ENCODE measurements at places on chromosomes 2 and 18.

DNA sequence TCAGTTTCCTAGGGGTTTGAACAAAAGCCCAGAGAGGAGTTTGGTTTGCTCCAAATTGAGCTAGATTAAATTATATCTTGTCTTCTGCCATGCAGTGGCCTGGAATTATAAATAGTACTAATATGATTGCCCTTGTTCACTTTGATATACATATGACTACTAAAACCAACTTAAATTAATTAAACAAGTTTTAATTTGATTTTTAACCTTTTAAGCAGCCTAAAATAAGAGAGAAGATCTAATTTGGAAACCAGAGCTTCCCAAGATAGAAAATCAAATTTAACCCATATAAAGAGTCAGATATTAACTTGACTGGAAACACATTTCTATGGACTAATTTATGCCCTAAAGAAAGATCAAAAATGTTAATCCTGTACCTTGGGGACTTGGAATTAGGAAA, 444.5 kb upstream of the SLC8A1 start:
- DNase-seq = no peak

DNA sequence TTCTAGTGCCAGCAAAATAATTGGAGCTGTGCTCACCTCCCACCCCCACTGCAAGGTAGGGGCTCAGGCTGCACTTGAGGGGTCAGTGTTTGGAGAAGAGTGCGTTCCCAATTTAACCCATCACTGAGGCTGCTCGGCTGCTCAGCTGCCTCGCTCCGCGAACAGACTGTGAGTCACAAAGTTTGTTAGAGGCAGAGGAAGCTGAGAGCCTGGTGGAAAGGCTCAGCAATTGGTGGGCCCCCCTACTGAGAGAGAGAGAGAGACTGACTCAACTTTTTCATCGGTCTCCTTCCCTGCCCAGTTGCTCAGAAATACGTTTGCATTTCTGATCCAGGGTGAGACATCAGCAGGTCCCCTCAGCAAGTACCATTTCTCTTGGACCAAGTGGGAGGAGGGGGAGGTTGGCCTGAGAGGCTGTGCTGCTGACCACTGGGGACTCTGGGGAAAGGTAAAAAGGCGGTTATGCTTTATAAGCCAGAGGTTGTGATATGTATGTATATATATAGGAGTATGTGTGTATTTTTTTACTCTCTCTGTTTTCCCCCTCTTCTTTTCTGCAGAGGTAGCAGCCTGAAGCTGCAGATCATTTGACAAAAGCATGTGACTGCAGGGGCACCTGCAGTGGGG, 1.5 kb downstream of the EFR3B start:
- no peak for DNase-seq

GRCh38 chr18:8809514-8809913, 104.2 kb downstream of the MTCL1 start:
- DNase-seq = no peak

- DNase-seq = peak; percentile 80
These were observed 6.8 kb downstream of the TFPI start for GRCh38 chr2:187547353-187547979.

DNA sequence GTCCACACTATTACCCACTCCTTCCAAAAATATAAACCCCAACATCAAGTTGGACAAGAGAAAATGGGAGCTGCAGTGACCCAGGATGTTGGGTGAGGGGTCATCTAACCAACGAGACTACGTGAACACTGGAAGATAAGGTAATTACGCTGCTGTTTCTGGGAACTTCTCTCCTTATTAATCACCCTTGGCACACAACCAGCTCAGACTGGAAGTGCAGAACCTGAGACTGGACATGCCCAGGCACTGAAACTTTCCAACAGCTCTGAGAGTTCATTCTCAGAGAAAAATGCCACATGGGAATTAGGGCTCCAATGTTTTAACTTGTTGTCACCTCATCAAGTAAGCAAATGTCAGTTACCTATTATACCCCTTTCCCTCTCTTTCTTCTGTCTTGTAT, 135.3 kb downstream of the CCDC148 start:
- DNase-seq = no peak

- DNase-seq = no peak
These were observed 10.1 kb downstream of the MAT2A start for GRCh38 chr2:85549095-85549494.

DNA sequence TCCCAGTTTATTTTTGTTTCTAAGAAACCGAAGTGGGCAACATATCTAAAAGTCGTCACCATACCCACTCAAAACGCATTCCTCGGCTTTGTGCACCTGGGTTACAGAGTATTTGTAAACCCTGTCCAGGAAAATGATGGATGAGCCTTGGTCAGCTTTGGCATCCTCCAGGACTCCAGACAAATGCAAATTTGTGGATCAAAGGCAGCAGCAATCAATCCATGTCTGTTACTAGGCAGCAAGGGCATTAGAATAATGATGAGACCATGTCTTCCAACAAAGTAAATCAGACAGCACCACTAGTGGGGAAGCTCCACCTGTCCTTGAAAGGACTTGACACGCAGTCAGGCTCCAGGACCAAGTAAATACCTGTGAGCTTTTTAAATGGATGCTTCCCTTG, 672.6 kb upstream of the GYPC start:
- no peak for DNase-seq

GRCh38 chr2:39779341-39779851, 338 bp upstream of the THUMPD2 start:
- no peak for DNase-seq

DNA sequence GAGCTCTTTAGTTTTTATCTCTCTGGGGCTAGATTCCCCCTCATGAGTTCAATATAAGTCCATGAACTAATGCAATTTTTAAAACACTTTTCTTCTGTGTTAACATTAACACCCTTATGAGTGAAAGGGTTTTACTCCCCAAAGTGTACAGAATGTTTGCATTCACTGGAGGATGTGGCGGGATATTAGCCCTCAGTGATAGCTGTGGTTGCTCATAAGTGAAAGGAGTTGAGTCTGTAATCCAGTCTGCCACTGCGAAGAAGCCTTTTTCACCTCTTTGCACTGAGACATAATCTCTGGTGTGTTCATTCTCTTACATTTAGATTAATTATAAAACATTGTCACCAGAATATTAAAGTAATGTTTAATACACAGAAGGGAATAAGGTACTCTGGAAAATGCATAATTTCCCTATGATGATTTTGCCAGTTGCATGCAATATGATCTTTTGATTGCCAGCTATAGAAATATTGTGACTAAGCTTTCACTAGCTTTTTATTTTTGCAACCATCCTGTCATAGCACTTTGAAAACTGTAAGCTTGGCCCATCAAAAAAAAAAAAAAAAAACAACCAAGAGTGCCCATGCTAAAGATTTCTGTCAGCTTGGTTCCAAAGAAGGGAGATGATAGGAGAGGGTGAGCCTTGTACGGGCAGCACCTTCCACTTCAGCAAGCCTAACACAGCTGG, 113.2 kb downstream of the BCL11A start:
- no peak for DNase-seq

GRCh38 chr18:78603102-78603983, 376.3 kb upstream of the SALL3 start:
- no peak for DNase-seq

DNA sequence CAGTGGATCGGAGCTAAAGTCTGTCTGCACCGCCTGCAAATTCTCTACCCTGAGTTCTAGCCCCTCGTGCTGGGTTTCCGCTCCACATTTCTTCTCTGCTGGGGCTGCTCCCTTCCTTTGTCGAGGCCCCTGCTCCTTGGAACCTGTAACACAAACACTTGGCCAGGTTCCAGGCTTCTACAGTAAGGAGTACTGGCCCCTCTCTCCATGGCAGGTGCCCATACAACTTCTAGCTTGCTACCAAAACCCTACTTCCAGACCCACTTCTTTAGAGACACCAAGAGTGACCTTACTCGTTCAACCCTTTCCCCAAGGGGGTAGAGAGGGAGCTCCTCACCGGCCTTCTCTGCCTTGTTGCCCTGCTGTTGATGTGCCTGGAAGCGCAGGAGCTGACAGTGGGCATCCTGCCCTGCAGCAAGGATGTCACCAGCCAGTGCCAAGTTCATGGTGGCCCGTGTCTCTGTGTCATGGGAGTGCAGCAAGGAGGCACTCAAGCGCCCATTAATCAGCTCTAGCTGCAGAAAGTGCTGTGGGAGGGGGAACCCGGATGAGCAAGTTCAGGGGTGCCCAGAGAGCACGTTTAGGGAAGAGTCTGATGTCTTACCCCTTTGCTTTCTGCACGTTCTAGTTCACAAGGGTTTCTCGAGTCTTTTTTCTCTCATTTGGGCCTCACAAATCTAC, 1.1 kb downstream of the PREB start:
- no peak for DNase-seq

- DNase-seq = no peak
These were observed 38.1 kb upstream of the LHCGR start for GRCh38 chr2:48793671-48794070.

DNA sequence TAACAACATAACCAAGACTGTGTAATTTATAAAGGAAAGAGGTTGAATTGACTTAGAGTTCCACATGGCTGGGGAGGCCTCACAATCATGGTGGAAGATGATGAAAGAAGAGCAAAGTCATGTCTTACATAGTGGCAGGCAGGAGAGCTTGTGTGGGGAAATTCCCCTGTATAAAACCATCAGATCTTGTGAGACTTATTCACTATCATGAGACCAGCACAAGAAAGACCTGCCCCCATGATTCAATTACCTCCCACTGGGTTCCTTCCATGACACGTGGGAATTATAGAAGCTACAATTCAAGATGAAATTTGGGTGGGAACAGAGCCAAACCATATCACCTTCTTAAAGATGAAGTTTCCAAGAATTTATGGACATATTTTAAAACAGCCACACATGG, 2.5 kb upstream of the IL36RN start:
- no peak for DNase-seq

DNA sequence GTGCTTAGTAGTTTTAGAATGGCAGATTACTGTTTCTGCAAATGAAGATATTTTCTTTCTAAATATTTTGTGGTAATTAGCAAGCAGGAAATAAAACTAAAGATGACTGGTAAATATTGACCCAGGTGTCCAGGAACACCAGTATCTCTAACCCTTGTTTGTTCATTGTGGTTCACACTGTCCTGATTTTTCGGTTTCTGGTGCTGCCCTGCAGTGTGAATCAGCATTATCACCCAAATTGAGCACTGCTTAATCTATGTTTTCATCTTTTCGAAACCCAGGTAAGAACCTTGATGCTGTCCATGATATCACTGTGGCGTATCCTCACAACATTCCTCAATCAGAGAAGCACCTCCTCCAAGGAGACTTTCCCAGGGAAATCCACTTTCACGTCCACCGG, 167.4 kb downstream of the CAPN13 start:
- DNase-seq = no peak
